ENCODE measurements at places on chromosomes 7 and 10. TPM values are rescaled to one million over a fixed set of nuclear protein-coding genes. Genes with fewer than 3 reads are reported as not detected.

DNA sequence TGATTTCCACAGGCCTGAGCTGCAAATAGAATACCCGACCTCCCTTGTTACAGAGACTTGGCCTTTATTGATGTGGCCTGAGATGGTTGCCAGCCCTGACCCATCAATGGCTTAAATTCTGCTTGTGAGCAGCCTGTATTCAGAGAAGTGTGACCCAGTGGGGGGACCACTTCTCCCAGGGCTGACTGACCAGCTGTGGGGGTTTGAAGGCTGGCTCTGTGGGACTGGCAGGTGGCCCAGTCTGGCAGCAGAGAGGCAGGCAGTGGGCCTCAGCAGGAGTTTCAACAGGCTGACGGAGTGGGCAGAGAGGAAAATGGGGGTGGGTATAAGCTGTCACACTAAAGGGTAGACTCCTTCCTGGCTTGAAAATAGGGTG, 12.2 kb upstream of the PPIF start:
- no peak for DNase-seq

GRCh38 chr7:1136841-1137516, 23.0 kb downstream of the ZFAND2A start:
- DNase-seq: peak; percentile 11

GRCh38 chr10:86350897-86351296, 15.7 kb downstream of the GRID1 start:
- no peak for DNase-seq

DNA sequence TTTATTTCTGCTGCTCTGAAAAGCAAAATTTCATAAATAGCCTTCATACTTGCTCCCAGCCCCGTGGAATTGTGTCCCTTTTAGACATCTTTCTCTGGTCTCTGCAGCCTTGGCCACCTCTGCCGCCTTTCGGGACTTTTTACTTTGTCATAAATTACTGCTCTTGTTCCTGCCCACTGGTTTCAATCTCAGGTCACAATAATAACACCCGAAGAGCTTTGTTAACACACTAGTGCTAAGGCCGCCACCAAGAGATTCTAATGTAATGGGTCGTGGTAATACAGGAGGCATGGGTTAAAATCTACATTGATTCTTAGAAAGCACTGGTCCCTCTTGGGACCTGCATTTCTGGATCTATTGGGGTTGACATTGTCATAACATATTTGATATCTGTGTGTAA, 276.0 kb upstream of the VWC2 start:
- DNase-seq: no peak

GRCh38 chr7:93765475-93765874, 125.1 kb downstream of the TFPI2 start:
- no peak for DNase-seq

- DNase-seq: peak; percentile 35
Observed at GRCh38 chr7:116354546-116355423, 144.4 kb downstream of the TES start.

The OR6B1 gene
- total RNA-seq: not detected

The BLNK gene
- 5.3 TPM for total RNA-seq

The GPR15LG gene
- not detected for total RNA-seq

All from omental fat pad (tissue), 4 donors.